Nucleus accumbens (tissue), 56 donors: ENCODE measurements at places on chromosomes 5 and 9.

DNA sequence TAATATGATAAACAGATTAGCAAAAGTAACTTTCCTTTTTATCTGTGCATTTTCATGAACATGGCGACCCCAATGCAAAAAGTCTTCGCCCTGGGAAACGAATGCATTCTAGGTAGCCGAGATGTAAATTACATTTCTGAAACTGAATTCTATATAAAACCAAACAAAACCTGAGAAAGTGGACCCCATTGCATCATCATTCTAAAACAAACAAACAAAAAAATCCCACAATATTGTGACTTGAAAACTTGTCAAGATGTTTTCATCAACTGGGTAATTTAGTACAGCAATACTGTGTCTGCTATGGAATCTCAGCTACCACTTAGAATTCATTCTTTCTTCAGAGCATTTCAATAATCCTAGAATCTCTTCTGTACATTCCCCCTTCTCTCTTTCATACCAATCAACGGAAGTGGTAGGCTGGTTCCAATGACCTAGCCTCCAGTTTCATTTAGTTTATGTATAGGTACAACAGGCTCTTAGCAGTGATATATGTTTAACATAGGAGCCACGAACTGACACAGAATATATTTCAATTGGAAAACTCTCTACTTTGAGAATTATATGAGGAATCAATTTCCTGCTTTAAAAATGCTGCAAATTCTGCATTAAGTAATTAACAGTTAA is 85.6 kb downstream of the FBXW11 start:
- no peak for DNase-seq

GRCh38 chr9:4588721-4589120 is 73.4 kb upstream of the PLPP6 start:
- DNase-seq, result no peak

GRCh38 chr5:143771189-143771588 is 40.8 kb upstream of the HMHB1 start:
- DNase-seq, result no peak

DNA sequence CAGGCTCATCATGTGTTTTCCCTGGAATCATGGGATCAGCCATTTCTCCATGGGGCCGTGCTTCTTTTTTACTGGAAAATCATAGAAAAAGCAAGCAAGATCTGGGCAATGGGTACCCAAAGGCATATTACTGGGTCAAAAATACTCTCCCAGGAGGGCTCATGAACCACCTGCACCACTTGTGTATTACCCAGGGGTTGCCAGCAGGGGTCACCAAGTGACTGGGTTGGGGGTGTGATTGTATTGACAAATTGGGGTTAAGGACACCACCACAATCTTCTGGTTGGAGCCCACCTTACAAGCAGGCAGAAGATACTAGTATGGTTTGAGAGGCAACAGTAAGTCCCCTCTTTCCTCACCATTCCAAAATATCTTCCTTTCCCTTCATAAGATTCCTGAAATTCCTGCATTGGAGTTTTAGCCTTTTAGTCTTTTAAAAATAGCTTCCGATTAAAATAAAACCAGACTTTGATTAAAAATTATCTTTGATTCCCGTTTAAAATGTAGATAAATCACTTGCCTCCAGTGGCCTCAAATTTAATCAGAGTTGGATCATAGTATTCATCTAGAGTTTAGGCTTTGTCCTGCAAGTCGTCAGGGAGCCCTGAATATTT is 603.3 kb downstream of the KIF4B start:
- DNase-seq, result peak; percentile 3

DNA sequence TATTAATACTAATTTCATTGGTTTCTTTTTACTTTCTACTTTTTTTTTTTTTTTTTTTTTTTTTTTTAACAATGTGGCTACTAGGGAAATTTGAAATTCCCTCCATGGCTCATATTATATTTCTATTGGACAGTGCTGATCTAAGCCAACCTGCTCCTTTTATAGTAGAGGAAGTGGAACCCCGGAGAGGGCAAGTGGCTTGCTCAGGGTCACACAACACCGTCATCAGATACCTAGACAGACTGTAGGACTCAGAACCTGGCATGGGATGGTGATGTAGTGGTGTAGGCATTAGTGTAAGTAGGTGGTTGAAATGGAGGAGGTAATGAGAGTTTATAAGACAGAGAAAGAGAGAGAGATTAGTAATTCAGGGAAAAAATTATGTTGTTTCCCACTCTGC is 10.8 kb downstream of the ZNF618 start:
- no peak for DNase-seq
